HCEC 1CT (cell line): ENCODE measurements at places on chromosomes 7 and 10.

DNA sequence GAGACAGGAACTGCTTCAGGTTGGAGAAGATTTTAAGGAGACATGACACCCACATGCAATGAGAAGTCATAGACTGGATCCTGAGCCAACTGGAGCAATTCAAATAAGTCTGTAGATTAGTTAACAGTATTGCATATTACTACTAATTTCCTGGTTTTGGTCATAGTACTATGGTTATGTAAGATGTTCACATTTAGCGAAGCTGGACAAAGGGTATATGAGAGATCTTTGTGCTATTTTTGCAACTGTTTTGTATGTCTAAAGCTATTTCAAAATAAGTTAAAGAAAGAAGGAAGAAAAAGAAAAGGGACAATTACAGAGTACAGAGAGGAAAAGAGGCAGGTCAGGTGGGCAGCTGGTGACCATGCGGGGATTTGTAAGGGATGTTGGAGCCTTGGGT, 116.5 kb upstream of the SVIL start:
- DNase-seq = no peak

GRCh38 chr10:91590142-91590903, 42.5 kb downstream of the PPP1R3C start:
- DNase-seq = peak; percentile 73

DNA sequence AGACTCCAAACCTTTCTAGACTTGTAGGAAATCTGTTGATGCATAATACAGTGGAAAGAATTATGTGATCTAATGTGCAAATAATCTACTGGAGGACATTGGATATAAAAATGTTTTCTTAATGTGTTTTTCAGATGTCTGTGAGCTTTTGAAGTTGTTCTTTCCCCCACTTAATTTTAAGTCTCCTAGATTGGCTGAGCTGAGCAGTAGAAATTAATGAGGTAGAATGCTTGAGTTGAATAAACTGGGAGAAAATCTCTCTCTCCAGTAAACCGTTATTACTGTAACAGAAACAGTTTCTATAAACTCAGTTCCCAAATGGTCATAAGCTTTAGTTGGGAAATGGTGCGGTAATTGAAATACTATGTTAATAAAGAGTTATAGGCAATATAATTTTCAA, 15.7 kb downstream of the CSGALNACT2 start:
- no peak for DNase-seq

DNA sequence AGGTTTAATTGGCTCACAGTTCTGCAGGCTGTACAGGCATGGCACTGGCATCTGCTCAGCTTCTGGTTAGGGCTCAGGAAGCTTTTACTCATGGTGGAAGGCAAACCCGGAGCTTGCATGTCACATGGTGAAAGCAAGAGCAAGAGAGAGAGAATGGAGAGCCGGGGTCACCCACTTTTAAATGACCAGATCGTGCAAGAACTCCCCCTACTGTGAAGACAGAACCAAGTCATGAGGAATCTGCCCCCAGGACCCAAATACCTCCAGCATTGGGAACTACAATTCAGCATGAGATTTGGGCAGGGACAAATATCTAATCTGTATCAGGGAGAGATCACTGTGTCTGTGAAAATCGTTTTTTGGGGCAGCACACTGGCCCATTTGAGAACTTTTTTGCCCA, 110.0 kb upstream of the MYO3A start:
- DNase-seq = no peak

- DNase-seq = no peak
These were observed 52.8 kb upstream of the TMEM273 start for GRCh38 chr10:49240946-49241345.

DNA sequence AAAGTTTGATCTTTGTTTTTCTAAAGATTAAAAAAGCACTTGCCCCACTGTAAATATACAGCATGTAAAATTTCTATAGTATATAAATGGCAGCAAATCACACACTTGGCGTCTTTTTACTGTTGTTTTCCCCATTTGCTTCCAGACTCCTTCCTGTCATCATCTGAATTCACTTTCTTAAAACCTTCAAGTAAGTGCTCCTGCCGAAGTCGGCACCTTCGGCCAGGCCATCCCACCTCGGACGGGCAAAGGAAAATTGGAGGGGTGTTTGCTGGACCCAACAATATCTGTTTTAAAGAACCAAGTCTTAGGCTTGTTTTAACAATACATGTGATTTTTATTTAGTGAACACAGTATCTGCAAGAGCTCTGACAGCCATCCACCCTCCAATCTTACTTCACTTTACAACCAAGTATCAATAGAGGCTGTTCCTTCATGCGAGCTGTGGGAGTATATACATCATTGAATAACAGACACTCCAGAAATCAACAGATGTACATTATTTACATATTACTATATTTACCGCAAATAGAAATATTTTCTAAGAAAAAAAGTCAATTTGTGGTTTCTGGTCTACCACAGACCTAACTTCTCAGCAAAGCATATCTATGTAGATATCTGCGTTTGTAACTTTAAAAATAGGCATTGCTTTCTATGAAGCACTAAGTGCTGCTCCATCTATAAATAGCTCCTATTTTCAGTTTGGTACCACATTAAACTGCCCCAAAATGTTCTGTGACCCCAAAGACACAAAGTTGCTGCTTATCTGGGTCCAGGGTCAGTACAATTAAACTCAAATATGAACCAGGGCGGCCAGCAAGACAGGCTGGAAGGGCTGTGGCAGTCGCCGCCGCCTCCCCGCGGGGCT, 110.7 kb downstream of the CYTH3 start:
- no peak for DNase-seq

DNA sequence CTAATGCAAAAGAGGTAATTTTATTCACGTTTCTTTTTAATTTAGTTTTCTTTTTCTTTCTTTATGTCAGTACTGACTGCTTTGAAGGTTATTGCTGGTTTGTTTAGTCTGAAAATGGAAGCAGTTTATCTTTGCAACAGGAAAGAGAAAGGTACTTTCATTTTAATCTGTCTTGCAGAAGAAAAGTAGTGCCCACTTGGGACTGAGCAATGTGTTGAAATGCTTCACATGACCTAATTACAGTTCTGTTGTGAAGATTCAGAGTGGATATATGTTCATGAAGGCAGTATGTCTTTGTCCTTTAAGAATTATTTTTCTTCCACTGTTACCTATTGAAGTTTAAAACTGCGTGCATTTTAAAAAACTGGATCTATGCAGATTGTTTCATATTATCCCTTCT, 80.1 kb downstream of the ANKIB1 start:
- no peak for DNase-seq

DNA sequence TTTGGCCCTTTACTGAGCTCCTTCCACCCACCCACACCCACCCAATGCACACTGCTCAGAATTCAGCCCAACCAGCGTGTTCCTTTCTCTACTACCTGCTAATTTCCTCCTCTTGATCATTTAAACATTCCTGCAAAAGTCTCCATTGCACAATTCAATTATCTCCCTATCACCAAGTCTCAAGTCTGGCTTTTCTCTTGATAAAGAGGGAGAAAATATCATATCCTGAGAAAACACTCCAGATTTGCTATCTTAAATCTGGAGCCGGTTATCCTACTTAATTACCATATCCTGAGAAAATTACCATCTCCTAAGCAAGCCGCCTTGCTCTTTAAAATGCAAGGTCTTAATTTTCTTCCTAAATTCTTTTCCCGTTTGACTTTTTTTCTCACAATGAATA, 505.5 kb downstream of the XPNPEP1 start:
- no peak for DNase-seq
